GF-D8 (cell line): ENCODE measurements at places on chromosomes 2 and 18.

GRCh38 chr2:224885836-224886547, 156.3 kb downstream of the DOCK10 start:
- DNase-seq, result no peak

DNA sequence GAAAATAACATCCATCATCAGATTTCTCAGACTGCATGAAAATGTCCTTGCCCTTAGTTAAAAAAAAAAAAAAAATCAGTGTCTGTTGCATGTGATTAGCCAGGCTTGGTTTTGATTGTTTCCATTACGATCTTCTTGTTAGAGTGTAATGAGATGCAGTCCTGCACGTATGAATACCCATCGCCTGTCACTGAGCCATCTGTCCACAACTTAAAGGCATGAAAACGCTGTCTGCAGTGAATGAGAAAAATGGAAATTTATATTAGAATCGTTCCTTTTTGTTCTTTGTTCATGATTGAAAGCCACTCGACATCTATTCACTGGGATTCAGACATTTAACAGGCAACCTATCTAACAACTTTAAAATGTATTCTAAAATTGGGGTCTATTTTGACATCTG, 521.7 kb upstream of the SPHKAP start:
- no peak for DNase-seq

GRCh38 chr18:44716697-44717163, 36.0 kb downstream of the SETBP1 start:
- no peak for DNase-seq

GRCh38 chr2:216770717-216771116, 75.4 kb upstream of the IGFBP5 start:
- DNase-seq, result no peak

DNA sequence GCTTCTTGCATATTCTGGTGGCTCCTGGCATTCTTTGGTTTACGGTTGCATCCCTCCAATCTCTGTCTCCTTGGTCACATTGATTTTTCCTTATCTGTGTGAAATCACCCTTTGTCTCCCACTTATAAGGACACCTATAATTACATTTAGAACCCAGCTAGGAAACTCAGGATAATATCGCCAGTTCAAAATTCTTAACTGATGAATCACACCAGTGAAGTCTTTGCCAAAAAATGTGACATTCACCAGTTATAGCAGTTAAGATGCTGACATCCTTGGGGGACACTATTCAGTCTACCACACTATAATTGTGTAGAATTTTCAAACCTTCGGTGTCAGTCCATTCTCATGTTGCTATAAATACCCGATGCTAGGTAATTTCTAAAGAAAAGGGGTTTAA, 320.2 kb downstream of the TMX3 start:
- no peak for DNase-seq

DNA sequence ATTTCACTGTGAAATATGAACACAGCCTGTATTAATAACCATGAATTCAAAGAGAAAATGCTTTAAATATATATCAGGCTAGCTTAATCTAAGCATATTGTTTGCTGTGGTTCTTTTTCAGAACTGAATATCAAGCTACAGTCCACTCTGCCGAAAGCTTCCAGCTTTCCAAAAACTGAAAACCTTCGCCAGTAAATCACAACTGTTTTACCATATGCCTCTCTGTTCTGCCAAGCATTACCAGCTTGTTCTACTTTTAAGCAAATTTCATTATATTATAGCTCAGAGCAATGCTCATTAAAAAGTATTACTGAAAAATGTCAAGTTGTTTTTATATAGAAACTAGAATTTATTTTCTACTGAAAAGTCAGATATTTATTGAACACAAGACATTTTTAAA, 277.4 kb downstream of the NRXN1 start:
- no peak for DNase-seq

GRCh38 chr2:8684540-8684877, 2.7 kb downstream of the ID2 start:
- DNase-seq, result peak; percentile 41

DNA sequence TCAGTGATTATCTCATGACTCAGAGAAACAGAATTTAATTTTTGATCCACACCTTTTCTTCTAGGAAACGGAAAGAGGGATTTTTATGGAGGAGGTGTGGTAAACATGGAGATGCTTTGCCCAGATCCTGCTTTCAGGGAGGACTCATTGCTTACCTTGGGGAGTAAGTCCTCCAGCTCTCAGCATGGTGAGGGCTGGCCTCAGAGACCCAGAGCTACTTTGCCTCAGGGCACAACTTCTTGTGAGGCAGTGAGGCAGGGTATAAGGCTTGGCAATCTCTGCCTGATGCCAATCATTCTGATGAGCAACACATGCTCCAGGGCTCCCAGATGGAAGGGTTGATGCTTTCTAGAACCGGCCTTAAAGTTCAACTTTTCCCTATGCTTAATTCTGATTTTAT, 189.9 kb upstream of the DCC start:
- no peak for DNase-seq

GRCh38 chr2:233044974-233045605, 12.6 kb downstream of the NEU2 start:
- DNase-seq, result no peak

DNA sequence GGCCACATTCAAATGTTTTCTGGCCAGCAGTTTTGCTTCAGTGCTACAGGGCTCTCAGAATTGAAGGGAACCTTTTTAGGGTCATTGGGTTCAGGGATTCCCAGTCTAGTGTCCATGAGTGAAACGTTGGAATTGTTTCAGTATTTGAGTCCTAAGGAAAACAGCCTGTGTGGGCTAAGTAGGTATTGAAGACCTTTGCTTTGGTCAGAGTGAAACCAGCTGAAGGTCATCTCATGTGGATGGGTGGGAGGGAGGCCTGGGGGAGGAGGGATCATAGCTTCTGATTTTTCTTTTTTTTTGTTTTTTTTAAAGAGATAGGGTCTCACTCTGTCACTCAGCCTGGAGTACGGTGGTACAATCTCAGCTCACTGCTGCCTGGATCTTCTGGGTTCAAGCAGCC, 20.2 kb downstream of the B3GNT2 start:
- DNase-seq, result no peak

DNA sequence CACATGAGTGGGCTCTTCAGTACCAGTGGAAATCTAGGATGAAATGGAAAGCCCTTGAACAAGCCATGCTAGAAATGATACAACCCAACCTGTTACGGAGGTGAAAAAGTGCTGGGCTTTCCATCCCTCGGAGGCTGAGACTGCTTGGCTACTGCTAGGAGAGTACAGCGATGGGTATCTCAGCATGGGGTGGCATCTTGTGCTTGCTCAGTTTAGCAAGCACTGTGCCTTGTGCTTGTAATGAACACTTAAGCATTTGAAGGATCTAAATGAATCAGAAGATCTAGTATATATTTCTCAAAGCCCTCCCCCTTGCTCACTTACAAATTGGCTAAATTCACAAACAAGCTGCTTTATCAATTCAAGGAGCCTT, 44.3 kb upstream of the EHBP1 start:
- no peak for DNase-seq

- DNase-seq, result no peak
Measured at GRCh38 chr2:195395362-195395761, 261.7 kb upstream of the SLC39A10 start.
